Glomerular endothelial cell (primary cell): ENCODE measurements at places on chromosomes 12 and 14. TPM values are rescaled to one million over a fixed set of nuclear protein-coding genes. Genes with fewer than 3 reads are reported as not detected.

CFL2 gene
- 69.6 and 74.9 TPM in 2 replicates for total RNA-seq

FIGNL2 gene
- total RNA-seq: 0.41 and 0.73 TPM in 2 replicates

CYP27B1 gene
- 0.15 and 1.1 TPM in 2 replicates for total RNA-seq

TPPP2 gene
- total RNA-seq: not detected in 2 replicates

SLC6A15 gene
- total RNA-seq: 2.4 and 10.0 TPM in 2 replicates

SLC11A2 gene
- 21.2 and 26.6 TPM in 2 replicates for total RNA-seq

MSRB3 gene
- total RNA-seq: 23.0 and 35.3 TPM in 2 replicates
